Mucosa of descending colon (tissue), 3 donors: ENCODE measurements at places on chromosomes 4 and X. TPM values are rescaled to one million over a fixed set of nuclear protein-coding genes. Genes with fewer than 3 reads are reported as not detected.

Gene RAB41
- total RNA-seq = not detected

Gene ZNF595
- 17.5 TPM for total RNA-seq

Gene PRSS12
- 41.7 TPM for total RNA-seq

Gene SOWAHD
- 2.1 TPM for total RNA-seq

Gene DRD5
- total RNA-seq = 0.13 TPM

Gene PABPC5
- total RNA-seq = 0.55 TPM

Gene INTS6L
- 14.2 TPM for total RNA-seq

Gene RTL5
- 2.7 TPM for total RNA-seq

Gene ARMCX5
- 13.1 TPM for total RNA-seq

Gene STARD8
- 4.5 TPM for total RNA-seq

Gene WDR17
- total RNA-seq = 1.8 TPM

Gene UGT2A2
- not detected for total RNA-seq

Gene PAGE4
- total RNA-seq = not detected

Gene MAB21L2
- total RNA-seq = 493 TPM

Gene TMSB15A
- total RNA-seq = 0.47 TPM

Gene UNC5C
- total RNA-seq = 3.1 TPM

Gene ENPP6
- 0.57 TPM for total RNA-seq

Gene SLC10A6
- total RNA-seq = not detected
